ENCODE measurements at places on chromosomes 16 and 17.

GRCh38 chr16:68493412-68494070 is 45.2 kb upstream of the SMPD3 start:
- no peak for DNase-seq

GRCh38 chr17:81976332-81977210 is 858 bp upstream of the ASPSCR1 start:
- DNase-seq, result peak; percentile 36

DNA sequence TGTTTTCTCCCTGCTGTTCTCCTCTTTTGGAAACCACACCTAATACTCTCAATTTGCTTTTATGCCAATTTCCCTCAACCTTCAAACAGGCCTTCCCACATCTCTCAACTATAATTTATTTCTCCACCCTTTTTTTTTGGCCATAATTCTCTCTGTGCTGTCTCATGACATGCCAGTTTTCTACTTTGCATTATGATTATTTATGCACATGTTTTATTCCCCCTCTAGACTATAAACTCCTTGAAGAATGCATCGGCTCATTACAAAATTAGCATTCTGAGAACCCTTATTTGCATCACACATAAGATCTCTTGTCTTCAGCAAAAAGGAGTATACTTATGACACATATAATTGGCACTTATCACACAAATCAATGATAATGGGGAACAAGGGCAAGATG is 10.9 kb upstream of the LYRM9 start:
- DNase-seq, result no peak

DNA sequence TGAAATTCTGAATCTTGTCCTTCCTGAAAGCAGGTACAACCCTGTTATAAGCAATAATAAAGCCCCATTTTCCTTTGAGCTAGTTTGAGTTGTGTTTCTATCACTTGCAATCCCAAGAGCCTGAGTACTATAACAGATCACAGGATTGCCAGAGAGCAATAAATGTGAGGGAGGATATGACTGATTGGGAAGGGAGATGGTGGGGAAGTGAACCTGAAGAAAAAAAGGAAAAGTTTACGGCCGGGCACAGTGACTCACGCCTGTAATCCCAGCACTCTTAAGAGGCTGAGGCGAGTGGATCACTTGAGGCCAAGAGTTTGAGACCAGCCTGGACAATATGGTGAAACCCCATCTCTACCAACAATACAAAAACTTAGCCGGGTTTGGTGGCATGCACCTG is 80.4 kb downstream of the COX10 start:
- no peak for DNase-seq

GRCh38 chr16:85983064-85983463 is 84.1 kb downstream of the IRF8 start:
- DNase-seq, result no peak

GRCh38 chr16:66304151-66304550 is 62.3 kb upstream of the CDH5 start:
- no peak for DNase-seq

Measured in hematopoietic multipotent progenitor cell treated with erythropoietin and hydrocortisone succinate and interleukin-3 and kit ligand, for 4 days (in vitro differentiated cells).